ENCODE measurements at places on chromosomes 3 and 15.

DNA sequence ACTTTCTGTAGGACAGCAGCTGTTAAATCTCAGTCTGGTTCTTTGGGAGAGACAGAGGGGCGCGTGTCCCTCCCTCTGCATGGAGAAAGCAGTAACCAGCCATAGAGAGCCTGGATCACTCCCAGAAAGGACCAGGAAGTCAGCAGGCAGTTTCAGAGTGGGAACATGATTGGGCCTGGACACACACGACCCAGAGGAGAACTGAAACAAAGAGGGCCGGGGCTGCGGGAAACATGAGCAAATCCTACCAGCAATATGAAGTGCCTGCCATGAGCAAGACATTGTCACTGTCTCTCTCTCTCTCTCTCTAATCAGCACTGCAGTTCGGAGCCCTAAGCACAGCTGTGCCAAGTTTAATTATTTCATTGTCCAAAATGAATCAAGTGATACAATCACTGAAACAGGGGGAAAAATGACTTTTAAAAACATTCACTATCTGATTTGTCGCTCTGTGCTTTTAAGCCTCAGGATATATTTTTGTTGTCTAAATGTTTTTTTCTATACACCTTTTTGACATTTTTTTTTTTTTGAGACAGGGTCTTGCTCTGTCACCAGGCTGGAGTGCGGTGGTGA lies 17.6 kb downstream of the MUC13 start:
- no peak for DNase-seq

GRCh38 chr15:98067339-98067738 lies 106.8 kb downstream of the ARRDC4 start:
- no peak for DNase-seq

DNA sequence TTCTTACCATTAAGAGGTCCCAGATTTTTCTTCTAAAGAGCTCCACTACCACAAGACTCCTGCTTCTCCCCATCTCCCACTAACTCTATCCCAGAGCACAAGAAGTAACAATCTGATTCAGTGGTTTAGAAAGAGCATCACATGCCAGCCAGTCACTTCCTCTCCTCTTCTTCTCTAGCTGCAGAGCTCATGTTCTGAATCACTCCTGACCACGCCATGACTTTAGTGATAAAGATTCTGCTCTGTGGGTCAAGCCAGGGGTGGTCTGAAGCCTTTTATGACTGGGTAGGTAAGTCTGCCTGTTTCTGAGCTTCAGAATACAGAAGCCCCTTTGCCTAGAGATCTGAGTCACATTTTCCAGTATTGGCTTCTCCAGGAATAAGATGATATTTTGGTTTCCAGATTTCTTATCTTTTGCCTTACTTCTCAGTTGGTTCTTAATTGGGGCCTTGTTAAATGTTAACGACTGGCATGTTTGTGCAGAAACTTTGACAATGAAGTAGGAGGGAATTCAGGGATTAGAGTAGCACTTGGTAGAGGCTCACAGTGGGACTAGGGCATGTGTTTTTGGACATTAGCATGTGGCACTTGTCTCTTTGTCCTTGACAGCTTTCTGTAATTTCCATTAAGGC lies 27.6 kb upstream of the ADAMTSL3 start:
- DNase-seq, result no peak

DNA sequence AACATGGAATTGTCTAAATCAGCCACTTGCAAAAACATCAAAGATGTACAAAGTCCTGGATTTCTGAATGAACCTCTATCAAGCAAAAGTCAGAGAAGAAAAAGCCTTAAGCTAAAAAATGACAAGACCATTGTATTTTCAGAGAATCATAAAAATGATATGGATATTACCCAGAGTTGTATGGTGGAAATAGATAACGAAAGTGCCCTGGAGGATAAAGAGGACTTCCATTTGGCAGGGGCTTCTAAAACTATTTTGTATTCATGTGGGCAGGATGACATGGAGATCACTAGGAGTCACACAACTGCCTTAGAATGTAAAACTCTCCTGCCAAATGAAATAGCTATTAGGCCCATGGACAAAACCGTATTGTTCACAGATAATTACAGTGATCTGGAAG lies 29.3 kb downstream of the KNL1 start:
- DNase-seq, result no peak
